Stimulated activated CD8-positive, alpha-beta memory T cell treated with anti-CD3 and anti-CD28 coated beads, Interleukin-2, amount 100 ng/mL, for 48 hours (primary cell): ENCODE measurements at places on chromosomes 16 and 17.

DNA sequence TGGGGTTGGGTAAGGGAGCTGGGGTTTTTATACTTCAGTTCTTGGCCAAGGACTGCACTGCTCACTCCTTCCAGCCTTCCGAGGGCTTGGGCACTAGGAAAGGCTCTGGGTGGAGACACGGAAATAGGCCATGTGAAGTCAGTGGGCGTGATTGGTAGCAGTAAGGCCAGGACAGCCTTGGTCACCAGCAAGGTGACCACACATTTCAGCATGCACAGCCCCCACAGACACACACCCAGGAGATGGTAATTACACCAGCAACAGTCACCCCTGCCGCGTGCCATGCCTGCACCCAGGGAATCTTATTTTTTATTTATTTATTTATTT, 252.5 kb downstream of the SEC14L1 start:
- no peak for DNase-seq

DNA sequence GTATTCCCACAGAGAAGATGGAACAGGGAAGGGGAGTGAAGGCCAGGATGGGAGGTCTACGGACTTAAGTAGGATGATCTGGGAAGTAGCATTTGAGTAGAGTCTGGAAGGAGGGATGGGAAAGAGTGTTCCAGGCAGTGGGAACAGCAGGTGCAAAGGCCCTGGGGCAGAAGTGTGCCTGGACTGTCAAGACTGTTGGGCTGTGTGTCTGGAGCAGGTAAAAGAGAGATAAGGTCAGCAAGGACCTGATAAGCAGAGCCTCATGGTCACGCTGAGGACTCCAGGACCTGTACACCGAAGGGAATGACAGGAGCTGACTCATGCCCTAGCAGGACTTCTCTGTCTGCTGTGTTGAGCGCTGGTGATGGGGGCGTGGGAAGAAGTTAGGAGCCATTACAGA, 723 bp upstream of the CARD14 start:
- no peak for DNase-seq

- no peak for DNase-seq
Observed at GRCh38 chr17:4827399-4827798, 5.7 kb upstream of the MINK1 start.

DNA sequence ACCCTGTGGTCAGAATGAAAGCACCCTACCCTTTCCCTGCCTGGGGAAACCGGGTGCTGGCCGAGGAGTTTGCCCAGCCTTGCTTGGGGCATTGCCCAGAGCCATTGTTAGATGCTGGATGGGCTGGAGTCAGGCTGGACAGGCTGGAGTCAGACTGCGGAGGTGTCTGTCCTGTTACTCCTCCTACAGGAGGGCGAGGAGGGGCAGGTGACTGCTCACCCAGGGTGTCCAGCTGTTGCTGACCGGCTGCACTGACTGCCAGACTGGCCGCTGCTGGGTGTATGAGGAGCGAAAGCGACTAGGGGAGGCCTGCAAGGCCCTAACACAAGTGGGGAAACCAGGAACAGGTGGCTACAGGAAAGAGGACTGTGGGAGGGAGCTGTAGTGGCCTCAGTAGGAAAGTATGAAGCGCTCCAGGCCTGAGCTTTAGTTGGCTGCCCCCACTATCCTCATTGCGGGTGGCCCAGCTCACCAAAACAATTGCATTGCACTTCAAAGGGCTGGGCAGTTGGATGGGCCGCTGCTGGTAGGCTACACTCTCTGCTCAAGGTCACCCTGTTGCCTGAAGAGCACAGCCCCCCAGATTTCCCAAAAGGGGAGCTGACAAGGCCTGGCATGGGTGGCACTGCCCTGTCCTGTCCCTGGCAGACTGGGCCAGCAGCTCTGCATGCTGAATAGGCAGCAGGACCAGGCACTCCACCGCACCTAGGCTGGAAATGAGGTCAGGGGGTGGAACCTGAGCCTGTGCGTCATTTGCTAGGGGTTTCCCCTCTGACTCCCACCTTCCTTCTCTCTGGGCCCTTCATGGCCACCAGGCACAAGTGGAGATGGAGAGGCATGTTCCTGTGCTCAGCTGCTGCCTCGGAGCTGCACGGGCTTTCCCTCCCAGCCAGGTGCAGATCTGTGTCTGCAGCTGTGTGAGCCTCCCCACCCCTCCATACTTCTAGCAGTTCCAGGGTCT, 18.4 kb downstream of the LDHD start:
- DNase-seq: peak; percentile 56

GRCh38 chr16:61792194-61792909, 243.9 kb downstream of the CDH8 start:
- DNase-seq: no peak

DNA sequence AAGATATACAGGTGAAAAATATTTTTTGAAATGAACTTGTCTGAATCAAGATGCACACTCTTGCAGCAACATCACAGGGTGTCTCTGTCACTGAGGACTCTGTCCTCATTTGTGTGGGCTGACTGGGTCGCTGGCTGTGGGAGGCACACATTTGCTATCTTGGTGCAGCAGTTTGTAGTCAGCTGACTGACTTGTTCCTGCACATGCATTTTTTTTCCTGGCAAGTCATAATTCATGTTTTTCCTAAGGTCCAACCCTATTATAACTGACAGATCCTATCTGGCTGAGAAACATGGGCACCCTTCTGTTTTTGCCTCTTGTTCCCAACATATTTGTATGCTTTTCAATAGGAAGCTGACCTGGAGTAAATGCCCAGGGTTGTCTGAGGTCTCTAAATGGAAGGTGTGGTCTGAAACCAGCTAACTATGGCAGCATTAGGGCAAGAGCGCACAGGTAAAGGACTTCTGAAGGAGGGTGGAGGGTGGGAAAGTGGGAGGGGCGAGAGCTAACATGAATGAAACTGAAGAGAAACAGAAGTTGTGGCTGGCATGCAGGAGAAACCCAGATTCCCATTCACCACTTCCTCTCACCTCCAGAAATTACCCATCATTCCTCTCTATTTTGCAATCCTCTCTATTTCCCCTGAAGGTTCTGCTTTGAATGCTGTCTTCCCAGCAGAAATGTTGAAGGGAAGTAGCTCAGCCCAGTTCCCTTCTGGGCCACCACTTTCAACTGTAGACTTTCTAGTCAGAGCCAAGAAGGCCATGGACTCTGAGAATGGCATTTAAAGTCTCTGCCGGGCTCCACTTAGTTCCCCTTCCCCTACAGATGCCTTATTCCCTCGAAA, 166.1 kb downstream of the PRKCA start:
- no peak for DNase-seq

DNA sequence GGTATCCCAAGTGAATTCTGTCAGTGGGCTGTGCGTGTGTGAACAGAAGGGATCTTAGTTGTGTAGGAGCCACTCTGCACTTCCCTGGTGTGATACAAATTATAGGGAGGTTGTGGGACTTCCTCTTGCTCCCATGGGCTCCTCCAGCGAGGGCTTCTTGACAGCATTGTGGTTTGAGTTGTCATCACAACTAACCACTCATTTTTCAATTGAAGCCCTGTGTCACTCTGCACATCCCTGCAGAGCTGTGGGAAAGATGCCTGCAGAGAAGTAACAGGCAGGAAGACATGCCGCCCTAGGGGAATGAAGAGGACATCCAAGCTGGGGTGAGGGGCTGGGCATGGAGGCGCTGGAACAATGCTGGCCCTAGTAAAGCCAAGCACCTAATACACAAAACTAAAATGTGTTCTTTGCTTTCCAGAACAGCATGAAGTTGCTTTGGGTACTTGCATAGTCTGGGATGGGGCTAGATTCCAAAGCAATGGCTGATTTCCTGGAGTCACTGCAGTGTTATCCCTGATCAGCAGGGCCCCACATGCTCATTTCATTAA, 692.5 kb downstream of the TOX3 start:
- no peak for DNase-seq
